ENCODE measurements at places on chromosomes 13 and 19.

DNA sequence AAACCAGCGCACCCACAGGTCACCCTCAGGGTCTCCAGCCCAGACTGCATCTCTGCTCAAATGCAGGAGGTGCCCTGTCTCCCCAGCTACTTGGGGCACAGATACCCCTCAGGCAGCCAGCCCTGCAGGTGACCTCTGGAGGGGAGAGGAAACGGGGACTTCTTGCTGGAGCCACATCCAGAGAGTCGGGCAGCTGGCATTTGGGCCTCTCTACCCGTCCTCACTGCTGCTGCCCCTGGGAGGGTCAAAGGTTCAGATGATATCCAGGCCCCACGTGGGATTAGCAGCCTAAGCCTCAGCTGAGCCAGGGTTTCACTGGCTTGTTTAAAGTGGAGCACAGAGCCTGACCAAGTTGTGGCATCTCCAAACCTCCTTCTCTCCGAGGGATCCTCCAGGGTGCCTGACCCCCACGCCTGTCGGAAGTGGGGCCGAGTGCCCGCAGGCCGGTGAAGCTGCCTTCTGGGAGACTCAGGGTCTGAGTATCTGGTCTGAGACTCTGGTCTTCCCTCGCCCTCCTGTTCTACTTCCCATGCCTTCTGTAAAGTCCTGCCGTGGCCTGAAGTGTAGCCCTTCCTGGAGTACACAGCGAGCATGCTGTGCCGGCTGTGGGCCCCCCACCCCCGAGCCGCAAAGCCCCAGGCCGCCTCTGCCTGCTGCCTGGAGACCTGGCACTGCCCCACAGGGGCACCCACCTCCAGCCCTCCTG, 2.1 kb downstream of the RASA3 start:
- DNase-seq = no peak

GRCh38 chr19:52898101-52898500, 666 bp upstream of the ZNF320 start:
- no peak for DNase-seq

DNA sequence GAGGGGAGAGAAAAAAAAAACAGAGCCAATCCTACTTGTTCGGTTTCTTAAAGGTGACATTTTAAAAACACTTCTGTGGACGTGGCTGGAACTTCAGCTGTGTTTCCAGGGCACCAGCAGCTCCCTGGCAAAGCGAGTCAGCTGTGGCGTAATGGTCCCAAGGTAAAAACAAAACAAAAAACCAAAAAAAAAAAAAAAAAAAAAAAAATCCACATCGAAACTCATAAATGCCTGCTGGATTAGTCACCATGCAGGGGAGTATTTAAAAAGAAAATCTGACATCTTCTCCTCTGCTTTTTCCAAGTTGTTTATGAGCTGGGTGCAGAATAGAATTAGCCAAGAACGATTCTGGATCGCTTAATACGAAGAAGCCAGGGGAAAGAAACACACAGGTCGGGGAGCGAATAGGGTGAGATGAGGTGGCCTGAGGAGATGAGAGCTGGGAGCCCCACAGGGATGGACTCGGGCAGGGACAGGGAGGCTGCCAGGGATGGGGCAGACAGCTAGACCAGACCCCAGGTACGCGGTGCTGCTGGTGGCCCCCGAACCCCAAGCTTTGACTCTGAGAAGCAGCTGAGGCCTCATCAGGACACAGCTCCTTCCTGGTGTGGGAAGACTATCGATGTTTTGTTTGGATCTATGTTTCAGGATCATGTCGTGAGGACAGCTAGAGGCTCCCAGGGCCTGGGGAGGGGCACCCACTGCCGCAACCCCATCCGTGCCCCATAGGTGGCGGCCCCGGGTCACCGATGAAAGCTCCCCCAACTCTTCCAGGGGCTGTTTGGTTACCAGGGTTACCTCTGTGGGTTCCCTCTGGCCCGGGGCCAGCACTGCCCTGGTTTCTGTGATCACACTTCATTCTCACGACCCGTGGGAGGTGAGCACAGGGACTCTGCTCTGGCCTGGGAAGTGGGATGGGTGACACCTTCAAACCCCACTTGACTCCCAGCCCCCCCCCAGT, 3.1 kb upstream of the CTXN1 start:
- DNase-seq = peak; percentile 49

DNA sequence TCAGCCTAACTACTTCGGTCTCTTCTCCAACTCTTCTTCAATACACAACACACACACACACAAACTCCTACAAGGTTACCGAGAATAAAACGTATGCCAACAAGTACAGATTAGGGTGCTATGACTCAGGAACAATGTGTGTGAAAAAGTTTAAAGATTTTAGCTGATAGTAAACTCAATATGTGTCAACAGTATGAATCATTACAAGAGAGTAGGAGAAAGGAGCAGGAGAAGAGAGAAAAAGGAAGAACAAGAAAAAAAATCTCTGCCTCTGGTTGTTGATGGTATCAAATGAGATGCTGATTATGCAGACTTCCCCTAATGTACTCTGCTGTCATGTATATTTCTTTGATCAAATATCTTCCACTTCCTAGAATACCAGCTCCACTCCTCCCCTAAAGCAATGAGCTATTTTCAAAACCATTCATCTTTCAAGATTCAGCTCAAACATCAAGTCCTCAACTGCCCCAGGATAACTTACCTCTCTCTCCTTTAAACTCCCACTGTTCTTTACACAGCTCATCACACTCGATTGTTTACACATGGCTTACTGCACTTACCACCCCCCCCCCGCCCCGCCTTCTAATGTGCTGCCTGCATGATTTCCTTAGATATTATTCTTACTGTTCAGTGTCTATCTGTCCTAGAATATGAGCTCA, 95.6 kb downstream of the FAM216B start:
- DNase-seq = peak; percentile 73

DNA sequence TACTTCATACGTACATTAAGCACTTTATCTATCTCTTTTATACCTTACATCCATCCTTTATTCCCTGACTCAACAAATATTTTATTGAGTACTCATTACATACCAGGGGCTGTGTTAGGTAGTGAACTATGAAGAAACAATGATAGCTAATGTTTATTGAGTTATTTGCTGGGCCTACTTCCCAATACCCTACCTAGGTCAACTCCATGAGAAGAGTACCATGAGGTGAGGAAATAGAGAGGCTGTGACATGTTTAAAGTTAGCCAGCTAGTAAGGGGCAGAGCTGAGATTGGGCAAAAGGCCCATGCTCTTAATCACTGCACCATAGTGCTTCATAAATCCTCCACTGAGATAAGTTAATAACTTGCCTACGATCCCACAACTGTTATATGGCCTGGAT, 79.9 kb downstream of the FREM2 start:
- no peak for DNase-seq

- no peak for DNase-seq
Measured at GRCh38 chr13:40776232-40776631, 5.2 kb upstream of the MRPS31 start.

- DNase-seq = no peak
Measured at GRCh38 chr19:49558591-49558990, 21.8 kb downstream of the NOSIP start.

- DNase-seq = no peak
Measured at GRCh38 chr13:33092073-33092987, 76.1 kb downstream of the KL start.

DNA sequence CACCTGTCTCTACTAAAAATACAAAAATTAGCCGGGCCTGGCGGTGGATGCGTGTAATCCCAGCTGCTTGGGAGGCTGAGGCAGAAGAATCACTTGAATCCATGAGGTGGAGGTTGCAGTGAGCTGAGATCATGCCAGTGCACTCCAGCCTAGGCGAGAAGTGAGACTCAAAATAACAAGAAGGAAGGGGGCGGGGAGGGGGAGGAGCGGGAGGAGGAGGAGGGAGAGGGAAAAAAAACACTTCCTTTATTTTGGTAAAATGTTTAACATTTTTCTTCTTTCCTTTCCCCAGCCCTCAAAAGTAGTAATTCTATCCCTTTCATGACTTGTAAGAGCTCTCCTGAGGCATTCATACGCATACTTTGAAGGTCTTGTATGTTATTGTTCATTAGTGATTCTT, 44.3 kb downstream of the SPRY2 start:
- DNase-seq = no peak

DNA sequence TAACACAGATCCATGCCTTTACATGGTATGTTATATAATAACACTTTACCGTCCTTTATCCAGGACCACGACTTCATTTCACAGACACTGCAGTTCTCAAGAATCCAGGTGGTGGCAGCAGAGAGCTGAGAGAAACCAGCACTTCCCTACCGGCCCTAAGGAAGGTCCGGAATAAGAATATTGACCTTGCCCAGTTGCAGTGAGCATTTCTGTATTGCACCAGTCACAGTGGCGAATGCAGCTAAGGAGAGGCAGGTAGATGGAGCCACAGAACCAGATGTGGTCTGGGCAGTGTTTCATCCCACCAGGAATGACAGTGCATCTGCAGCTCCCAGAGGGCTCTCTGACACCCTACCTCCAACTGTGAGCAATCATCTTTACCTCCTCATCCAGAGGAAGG, 44.6 kb downstream of the ZNF787 start:
- no peak for DNase-seq

DNA sequence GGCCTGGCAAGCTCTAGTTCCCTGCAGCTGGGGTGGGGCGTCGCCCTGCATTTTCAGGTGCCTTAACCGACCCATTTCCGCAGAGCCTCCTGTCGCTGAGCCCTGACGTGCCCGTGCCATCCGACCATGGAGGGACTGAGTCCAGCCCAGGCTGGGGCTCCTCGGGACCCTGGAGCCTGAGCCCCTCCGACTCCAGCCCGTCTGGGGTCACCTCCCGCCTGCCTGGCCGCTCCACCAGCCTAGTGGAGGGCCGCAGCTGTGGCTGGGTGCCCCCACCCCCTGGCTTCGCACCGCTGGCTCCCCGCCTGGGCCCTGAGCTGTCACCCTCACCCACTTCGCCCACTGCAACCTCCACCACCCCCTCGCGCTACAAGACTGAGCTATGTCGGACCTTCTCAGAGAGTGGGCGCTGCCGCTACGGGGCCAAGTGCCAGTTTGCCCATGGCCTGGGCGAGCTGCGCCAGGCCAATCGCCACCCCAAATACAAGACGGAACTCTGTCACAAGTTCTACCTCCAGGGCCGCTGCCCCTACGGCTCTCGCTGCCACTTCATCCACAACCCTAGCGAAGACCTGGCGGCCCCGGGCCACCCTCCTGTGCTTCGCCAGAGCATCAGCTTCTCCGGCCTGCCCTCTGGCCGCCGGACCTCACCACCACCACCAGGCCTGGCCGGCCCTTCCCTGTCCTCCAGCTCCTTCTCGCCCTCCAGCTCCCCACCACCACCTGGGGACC, 1.2 kb downstream of the ZFP36 start:
- DNase-seq = no peak

DNA sequence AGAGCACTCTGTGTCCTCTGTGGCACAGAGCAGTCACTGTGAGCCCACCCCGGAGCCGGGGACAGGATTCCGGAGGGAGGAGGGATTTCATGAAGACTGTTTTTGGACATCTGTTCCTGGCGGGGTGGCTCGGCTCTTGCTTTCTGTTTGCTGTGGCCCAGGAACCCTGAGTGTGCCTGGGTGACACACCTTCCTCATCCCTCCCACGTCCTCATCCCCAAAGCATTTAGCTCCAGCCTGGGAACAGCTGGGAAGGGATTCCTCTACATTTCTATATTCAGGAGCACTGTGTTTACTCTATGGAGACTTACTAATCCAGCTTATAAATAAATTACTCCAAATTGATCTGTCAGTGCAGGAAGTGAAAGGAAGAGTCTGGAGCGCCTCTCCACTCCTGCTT, 97.8 kb upstream of the UBL3 start:
- no peak for DNase-seq

DNA sequence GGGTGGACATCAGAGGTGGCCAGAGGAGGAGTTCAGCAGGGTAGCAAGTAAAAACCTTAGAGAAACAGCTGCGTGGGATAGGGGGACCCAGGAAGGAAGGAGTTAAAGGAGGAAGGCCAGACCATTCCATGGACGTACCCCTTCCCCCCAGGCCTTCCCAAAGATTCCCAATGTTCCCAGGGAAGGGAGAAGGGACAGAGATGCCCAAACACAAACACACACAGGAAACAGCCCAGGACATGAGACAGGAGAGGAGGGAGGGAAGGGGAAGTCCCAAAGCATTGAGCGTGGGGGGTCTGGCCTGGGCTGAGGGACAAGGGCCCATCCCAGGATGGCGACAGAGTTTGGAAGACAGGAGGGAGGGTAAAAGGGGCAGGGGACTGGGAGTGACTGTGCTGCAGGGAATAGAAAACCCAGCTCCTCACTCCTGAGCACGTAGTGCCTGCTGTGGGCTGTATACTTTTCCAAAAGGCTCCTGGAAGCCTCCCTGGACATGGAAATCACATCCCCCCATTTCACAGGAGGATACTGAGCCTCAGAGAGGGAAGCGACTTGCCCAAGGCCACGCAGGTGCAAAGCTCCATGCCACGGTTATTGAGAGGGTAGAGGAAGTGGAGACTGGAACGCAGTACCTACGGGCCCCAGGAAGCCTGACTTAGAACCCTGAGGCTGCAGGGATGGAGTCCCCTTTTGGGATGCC, 1.1 kb downstream of the SYDE1 start:
- no peak for DNase-seq

DNA sequence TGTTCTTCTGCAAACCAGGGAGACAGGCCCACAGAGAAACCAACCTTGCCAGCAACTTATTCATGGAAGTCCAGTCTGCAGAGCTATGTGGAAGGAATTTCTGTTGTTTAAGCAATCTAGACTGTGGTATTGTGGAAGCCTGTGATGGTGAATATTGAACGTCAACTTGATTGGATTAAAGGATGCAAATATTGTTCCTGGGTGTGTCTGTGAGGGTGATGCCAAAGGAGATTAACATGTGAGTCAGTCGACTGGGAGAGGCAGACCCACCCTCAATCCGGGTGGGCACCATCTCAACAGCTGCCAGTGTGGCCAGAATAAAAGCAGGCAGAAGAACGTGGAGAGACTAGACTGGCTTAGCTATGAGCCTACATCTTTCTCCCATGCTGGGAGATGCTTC, 606.0 kb downstream of the EFNB2 start:
- DNase-seq = no peak

DNA sequence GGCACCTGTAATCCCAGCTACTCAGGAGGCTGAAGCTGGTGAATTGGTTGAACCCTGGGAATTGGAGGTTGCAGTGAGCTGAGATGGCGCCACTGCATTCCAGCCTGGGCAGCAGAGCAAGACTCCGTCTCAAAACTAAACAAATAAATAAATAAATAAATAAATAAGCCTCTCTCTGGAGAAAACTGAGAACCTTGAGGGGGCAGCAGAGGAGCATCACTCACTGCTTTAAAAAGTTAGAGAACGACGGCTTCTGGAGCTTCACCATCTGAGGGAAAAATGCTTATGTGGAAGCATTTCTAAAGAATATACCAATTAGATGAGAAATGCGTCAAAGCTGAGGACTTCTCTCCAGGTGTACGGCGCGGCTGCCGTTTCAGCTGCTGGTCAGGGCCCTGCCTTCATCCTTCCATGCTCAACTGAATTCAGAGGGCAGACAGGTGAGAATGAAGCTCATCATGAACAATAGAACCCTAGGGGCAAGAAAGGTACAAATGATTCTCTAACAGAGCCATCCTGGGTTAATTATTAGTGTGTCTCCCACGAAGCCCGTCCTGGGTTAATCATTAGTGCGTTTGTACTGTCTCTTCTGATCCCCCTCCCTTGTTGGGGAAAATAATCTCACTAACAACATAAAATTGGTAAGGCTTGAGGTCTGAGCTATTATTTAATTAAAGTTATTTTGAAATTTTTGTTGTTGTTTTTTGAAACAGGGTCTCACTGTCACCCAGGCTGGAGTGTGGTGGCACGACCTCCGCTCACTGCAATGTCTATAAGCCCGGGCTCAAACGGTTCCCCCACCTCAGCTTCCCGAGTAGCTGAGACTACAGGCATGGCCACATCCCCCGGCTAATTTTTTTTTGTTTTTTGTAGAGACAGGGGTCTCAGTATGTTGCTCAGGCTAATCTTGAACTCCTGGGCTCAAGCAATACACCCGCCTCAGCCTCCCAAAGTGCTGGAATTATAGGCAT, 80.1 kb downstream of the IPO5 start:
- DNase-seq = no peak

- no peak for DNase-seq
Measured at GRCh38 chr19:33473653-33474305, 47.8 kb downstream of the PEPD start.
